ENCODE measurements at places on chromosomes 7 and 10. TPM values are rescaled to one million over a fixed set of nuclear protein-coding genes. Genes with fewer than 3 reads are reported as not detected.

STK31 gene
- total RNA-seq = 0.29 TPM

SLC26A5 gene
- not detected for total RNA-seq

IGFBP3 gene
- 159 TPM for total RNA-seq

TUBB8 gene
- not detected for total RNA-seq

CD36 gene
- total RNA-seq = not detected

JCAD gene
- total RNA-seq = under 0.01 TPM

IL15RA gene
- 3.9 TPM for total RNA-seq

CFTR gene
- not detected for total RNA-seq

All from A375 (cell line).